Activated naive CD4-positive, alpha-beta T cell (primary cell): ENCODE measurements at places on chromosomes 5 and 9.

DNA sequence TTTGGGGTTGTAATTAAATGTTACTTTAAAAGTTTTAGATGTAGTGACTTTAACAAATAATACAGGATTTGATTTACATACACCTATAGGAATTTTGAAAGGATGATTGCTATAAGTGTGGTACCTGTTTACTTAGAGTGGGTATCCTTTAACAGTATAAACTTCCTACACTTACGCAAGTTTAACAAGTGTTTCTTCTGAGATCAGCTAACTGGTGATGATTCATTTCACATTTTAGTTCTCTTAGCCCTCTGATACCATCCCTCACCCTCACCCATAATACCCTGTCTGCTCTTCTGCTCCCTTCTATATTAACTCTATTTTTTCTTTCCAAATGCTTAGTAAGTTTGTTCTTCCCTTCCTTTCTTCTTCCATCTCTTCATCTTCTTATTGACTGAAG is 197.9 kb downstream of the GDNF start:
- DNase-seq, result no peak

DNA sequence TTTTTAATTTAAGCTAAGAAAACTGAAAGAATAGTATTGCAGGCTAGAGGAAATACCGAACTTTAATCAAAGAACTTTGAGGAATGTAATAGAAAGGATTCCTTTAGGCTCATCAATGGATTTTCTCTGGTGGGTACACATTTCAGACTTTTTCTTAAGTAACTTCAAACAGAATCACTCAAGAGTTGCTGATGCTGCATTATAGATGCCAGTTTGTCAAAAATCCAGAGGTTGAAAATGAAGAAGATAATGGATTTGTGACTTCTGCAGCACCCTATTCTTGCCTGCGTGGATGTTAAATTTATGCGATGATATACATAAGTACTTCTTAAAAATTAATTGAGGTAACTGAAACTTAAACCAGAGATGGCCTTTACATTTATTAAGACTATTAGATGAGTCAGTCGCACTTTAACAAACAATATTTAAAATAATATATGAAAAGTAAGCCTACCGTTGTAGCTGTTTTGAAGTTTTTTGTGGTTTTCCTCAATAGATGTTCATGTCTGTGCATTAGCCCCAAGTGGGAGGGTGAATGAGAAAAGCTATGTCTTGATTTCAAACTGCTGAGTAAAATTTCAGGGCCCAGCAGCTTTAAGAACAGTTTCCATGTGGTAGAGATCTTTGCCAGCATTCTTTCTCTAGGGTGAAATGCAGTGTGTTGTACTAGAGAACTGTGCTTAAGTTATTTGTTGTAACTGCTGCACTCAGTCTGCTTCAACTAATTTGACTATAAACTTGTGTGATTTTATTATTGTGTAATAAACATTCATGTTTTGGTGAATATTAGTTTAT is at the start of gene OGN:
OGN (minus strand) TSS at position 537 of the 795 bp plus-strand sequence. CDS start 1,171 bp downstream, outside the sequence.
- DNase-seq, result no peak

GRCh38 chr9:136241542-136241941 is 4.1 kb downstream of the QSOX2 start:
- no peak for DNase-seq

DNA sequence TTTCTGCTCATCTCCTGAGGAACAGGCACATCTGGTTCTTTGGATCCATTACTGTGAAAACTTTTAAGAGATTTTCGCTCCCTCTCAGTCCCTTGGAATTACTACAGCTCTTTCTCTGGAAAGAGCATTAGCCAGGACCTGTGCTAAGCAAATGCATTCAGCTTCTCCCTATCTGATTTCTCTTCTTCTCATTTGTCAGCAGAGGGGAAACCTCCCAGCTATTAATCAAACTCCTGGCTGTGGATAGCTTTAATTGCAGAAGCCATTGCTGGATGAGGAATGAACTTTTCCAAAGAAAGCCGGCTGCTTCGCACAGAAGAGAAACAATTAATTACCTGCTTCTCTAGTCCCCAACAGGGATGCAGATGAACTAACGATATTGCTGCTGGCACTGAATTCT is 37.9 kb downstream of the TLR4 start:
- no peak for DNase-seq

GRCh38 chr5:81151546-81151945 is 81.6 kb upstream of the CKMT2 start:
- DNase-seq, result no peak

DNA sequence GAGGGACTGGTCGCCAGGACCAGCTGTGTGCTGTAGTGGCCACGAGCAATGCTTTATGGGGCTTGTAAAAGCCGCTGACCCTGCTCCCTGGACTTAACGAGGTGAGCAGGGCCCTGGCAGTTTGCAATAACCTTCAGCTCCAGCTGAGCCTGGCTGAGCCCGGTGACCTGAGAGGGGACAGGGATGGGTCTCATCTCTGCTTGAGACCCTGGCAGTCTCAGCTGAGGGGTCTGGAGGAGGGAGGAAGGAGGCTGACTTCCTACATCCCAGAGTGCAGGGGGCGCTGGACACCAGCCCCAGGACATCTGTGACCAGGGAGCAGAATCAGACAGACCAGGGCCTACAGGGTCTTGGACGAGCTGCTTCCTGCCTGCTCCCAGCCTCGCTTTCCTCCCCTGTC is 277.5 kb upstream of the MVB12B start:
- no peak for DNase-seq

GRCh38 chr5:91885291-91886265 is 502.5 kb upstream of the ARRDC3 start:
- DNase-seq, result no peak

DNA sequence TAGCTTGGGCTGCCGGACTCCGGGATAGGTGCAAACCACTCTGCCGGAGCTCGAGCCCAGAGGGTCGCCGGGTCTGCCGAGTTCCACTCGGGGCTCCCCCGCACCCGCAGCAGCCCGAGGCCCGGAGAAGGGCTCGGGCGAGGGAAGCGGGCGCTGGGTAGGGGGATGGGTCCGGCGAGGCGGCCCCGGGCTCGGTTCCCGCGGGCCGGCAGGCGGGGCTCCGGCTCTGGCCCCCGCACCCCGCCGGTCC is 507 bp downstream of the RICTOR start:
- no peak for DNase-seq

- no peak for DNase-seq
Observed at GRCh38 chr9:127783111-127784008, 2.5 kb upstream of the CDK9 start.

DNA sequence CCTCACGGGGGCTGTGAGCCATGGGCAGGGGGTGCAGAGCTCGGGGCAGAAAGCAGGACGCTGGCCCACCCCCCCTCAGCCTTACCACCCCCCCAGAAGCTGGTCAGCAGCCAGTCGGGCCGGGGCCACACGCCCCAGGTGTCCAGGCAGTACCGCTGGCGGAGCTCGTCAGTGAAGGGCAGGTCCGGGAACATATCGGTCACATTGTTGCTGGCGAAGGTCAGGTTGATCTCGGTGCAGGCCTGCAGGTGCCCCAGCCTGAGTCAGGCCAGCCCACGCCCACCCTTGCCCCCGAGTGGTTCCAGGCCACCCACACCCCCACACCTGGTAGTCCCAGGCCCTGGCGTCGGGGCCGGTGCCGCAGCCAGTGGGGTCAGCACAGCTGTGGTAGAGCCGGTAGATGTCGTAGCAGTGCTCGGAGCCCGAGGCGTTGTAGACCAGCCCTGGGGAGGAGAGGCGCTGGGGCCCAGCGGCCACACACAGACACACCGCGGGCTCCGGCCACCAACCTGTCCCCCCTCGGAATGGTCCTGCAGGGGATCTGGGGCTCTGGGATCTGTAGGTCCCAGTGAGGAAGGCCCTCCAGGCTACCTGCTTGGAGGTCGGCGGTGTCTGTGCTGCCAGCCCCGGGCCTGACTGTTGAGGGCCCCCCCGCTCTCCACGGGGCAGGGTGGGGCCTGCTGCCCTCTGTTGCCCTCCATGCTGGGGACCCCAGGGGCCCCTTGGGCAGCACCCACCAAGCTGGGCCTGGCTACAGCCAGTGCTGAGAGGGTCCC is 2.6 kb downstream of the DPP7 start:
- DNase-seq, result no peak

DNA sequence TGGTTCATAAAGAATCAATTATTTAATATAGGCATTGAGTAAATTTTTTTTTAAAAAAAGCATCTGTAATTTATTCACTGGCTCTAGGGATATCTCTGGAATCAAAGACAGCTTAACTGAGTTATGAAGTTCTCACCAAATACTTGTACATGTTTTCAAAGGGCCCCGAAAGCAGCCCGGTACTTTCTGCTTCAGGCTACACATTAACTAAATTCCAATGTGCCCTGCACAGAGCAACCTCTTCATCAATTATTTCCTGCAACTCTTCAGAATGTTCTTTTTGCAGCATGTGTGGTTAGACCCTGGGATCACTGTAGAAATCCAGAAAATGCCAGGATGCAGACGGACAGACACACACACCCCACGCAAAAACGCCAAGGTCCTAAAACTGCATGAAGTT is 209.0 kb downstream of the EFNA5 start:
- no peak for DNase-seq

- no peak for DNase-seq
Observed at GRCh38 chr5:139092741-139093343, 105.3 kb downstream of the SIL1 start.

- DNase-seq, result no peak
Observed at GRCh38 chr5:108149369-108149768, 232.5 kb downstream of the FBXL17 start.
